ENCODE measurements at places on chromosomes 5 and 9. TPM values are rescaled to one million over a fixed set of nuclear protein-coding genes. Genes with fewer than 3 reads are reported as not detected.

SPOCK1 gene
- polyA plus RNA-seq, result 16.0 TPM

CAVIN4 gene
- 59.2 TPM for polyA plus RNA-seq

SPINK6 gene
- not detected for polyA plus RNA-seq

TAF11L10 gene
- polyA plus RNA-seq, result not detected

KIF4B gene
- polyA plus RNA-seq, result not detected

PCDHGA9 gene
- polyA plus RNA-seq, result 0.36 TPM

SMIM23 gene
- not detected for polyA plus RNA-seq

MYOZ3 gene
- 14.5 TPM for polyA plus RNA-seq

TRIM7 gene
- 10.4 TPM for polyA plus RNA-seq

CCNJL gene
- not detected for polyA plus RNA-seq
